Aortic smooth muscle cell (primary cell): ENCODE measurements at places on chromosomes 6 and 20. TPM values are rescaled to one million over a fixed set of nuclear protein-coding genes. Genes with fewer than 3 reads are reported as not detected.

Gene CSTF1
- total RNA-seq: 27.3 and 29.9 TPM in 2 replicates

Gene MAS1L
- total RNA-seq: not detected in 2 replicates

Gene SLC22A7
- not detected in 2 replicates for total RNA-seq

Gene PNLDC1
- total RNA-seq: not detected in 2 replicates

Gene MYCT1
- total RNA-seq: 3.7 and 4.1 TPM in 2 replicates

Gene BTN3A1
- 14.0 and 20.1 TPM in 2 replicates for total RNA-seq

Gene ZC2HC1B
- total RNA-seq: not detected in 2 replicates
